Esophagus squamous epithelium (tissue), 5 donors: ENCODE measurements at places on chromosomes 7 and 10. TPM values are rescaled to one million over a fixed set of nuclear protein-coding genes. Genes with fewer than 3 reads are reported as not detected.

The PRSS37 gene
- not detected for total RNA-seq

The NPY gene
- total RNA-seq = not detected

DNA sequence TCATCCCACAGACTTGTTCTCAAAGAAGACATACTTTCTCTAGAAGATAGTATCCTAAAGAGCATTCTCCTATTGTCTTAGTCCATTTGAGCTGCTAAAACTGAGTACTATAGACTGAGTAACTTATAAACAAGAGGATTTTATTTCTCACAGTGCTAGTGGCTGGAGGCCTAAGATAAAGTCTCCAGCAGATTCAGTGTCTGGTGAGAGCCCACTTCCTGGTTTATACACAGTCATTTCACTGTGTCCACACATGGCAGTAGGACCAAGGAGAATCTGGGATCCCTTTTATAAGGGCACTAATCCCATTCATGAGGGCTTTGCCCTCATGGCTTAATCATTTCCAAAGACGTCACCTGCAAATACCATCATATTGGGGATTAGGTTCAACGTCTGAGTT, 68.7 kb downstream of the LRRC17 start:
- no peak for DNase-seq

DNA sequence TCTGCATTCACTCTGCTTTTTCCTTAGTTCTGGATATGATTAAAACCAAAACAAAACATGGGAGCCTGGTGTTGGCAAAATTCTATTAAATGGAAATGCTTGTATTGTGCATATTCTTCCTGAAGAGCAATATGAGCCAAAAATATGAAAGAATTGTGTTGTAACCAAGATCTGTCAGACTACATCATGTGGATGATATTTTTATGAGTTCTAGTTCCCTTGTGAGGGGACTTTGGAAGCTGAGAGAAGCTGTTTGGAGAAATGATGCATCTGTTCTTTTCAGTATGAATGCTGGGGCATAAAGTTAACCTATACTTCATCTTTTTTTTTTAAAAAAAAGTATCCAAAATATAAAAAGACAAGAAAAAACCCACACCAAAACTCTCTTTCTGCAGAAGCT, 782.7 kb downstream of the ANKRD7 start:
- no peak for DNase-seq

GRCh38 chr10:91214911-91215310, 5.6 kb upstream of the PCGF5 start:
- no peak for DNase-seq

DNA sequence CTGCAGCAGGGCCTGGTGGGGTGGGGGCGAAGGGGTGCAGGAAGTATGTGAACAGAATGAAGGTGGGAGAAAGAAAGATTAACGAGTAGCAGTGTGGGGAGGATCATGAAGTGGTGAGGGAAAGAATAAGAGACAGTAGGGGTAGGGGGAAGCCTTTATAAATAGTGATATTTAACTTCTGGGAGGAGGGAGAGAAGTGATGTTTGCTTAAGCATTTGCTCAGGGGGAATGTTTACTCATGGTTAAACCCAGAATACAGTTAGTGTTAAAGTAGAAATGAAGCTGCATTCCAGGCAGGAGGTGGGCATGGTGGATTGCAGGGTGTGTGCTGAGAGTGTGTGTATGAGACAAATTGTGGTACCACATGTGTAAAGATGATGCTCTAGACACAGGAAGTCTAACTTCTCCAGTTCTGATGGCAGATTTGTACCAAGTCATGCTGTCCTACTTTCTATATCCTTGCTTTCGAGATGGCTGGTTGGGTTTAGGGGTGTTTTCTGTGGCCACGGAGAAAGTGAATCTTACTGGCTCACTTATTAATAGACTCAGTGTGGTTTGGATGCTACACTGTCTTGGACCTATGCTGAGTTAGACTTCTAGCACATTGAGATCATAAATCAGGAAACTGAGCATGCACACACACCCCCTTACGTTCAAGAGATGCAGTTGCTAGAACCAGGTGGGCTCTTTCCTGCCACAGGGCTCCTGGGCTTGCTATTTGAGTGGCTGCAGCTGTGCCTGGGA, 10.6 kb upstream of the DNMBP start:
- DNase-seq = no peak

- no peak for DNase-seq
Observed at GRCh38 chr7:22860337-22860736, 37.7 kb upstream of the TOMM7 start.

DNA sequence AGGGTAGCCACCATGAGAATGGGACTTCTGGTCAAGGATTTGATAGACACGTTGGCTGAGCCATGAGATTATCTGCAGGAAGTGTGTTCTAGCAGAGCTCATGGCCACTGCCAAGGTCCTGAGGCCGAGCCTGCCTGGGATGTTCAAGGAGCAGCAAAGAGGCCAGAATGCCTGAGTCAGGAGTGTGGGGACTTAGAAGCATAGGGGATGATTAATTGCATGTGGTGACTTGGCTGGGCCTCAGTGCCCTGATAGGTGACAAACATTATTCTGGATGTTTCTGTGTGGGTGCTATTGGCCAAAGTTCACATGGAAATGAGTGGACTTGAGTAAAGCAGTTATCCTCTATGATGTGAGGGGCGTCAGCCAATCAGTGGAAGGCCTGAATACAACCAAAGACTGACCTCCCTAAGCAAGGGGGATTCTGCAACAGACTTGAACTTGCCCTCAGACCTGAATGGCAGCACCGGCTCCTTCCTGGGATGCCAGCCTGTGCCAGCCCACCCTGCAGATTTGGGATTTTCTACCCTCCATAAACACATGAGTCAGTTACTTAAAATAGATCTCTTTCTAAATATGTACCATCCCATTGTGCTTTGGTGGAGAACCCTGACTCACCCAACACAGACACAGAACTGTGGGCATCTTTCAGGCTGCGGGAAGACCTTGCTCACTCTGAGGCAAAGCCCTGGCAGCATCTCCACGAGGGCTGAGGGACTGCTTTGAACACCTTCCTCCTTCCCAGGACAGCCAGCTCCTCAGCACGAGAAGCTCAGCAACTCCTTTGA, 363.9 kb upstream of the MGMT start:
- no peak for DNase-seq

DNA sequence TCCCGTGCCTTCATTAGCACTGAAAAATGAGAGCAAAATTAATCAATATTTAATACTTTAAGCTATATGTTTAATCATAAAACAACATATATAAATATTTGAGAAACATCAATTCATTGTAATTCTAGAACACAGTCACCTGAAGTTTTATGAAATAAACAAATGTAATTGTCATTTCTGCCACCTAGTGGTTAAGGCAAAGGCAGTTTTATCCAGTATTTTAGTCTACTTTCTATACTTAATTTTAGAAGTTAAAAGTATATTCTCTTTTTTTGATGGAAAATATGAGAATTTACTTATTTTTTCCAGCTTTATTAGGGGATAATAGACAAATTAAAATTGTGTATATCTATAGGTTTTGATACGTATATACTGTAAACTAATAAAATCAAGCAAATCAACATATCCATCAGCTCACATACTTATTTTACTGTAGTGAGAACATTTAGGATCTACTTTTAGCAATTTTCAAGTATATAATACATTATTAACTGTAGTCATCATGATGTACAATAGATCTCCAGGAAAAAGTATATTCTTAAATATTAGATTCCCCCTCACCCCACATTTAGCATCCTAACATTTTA, 16.9 kb downstream of the PCGF6 start:
- no peak for DNase-seq
